ENCODE measurements at places on chromosomes 4 and X.
A peak's percentile ranks its signal among the peaks of the same experiment; 100 is the strongest.

DNA sequence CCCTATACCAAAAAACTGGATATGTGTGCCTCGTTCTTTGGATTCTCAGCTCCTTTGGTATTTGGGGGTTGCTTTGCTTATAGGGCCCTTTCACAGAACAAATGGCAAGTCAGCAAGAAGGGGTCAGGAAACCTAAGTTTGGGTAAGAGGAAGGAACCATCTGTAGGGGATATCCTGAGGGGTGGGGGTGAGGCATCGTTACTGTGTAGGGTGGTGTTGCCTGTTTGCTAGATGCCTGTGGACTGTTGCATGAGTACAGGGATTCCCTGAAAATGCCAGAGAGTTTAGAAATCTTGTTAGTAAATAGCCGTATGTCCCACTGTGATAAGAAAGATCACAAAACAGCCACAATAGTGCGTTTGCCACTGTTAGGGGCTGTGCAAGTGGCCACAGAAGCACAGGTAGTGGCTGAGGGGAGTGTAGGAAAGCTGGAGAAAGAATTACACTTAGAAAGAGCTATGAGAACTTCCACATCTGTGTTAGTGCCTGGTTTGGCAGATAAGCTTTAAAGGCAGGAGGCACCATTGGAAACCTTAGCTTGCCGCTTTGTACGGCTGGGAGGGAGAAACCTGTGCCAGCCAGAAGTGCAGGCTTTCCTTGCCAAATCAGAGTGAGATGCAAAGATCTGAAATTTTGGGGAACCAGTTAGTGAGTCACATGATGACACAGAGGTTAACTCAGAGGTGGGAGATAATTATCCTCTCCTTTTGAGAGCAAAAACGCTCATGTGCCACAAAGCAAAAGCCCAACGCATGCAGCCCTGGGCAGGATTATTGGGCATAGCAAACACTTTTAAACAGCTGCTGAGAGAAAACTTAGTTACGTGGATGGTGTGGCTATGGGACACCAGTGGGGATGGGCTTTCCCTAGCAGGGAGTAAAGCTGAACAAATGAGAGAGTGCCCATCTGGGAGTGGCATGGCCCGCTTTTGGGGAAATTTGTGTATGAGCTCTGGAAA, 343.7 kb downstream of the ARAP2 start:
- no peak for DNase-seq

- no peak for DNase-seq
Observed at GRCh38 chr4:1172971-1173757, 781 bp upstream of the SPON2 start.

GRCh38 chrX:30613721-30614120, 36.2 kb upstream of the TASL start:
- no peak for DNase-seq

GRCh38 chr4:57190601-57191481, 80.7 kb upstream of the IGFBP7 start:
- no peak for DNase-seq

GRCh38 chr4:1459722-1460511, 53.7 kb upstream of the NKX1-1 start:
- DNase-seq = no peak

DNA sequence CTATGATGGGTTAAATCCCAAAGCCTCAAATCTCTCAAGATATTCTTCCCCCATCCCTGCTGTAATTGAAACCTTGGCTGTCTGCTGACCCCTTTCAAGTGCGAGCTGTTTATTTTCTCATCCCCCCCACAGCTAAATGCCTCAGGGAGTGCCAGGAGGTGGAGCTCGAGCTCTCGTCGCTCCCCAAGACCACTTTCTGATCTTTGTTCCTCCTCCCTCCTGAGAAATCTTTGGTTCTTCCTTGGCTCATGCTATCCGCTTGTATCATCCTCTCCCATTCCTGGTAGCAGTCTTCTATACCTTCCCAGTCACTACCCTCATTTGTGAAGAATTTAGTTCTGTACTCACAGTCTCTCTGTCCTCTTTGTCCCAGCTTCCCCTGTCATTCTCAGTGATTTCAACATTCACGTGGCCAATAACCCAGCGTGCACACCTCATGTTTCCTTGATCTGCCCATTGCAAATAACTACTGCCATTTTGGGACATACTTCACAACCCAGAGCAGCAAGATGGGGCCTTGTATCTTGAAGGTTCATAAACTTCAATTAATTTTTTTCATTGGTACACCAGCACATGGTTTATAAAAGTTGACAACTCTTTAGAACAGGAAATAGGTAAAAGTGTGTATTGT, 9.2 kb upstream of the SLC25A43 start:
- DNase-seq = no peak

- no peak for DNase-seq
Observed at GRCh38 chrX:118682258-118683014, 45.0 kb upstream of the IL13RA1 start.

- no peak for DNase-seq
Observed at GRCh38 chr4:163077680-163078079, 89.0 kb downstream of the NAF1 start.

DNA sequence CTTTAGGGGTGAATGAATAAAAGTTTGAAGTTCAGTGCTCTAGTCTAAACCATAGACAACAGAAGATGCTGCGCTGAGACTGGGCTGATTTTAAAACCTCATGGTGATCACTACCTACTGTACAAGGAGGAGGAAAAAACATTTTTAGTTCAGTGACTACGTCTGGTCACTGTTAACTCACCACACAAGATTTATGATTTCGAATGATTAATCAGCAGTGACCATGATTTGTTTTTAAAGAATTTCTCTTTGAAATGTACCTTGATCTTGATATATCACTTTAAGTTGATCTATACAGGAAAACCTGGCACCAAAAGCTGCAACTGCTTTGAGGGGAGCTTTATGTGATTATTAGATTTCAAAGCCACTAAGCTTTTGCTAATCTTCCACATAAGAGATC, 286.3 kb downstream of the PDGFC start:
- DNase-seq = no peak

- no peak for DNase-seq
Observed at GRCh38 chr4:118850488-118851173, 14.7 kb upstream of the SEC24D start.

- DNase-seq = no peak
Observed at GRCh38 chr4:147312376-147313046, 168.4 kb upstream of the EDNRA start.

DNA sequence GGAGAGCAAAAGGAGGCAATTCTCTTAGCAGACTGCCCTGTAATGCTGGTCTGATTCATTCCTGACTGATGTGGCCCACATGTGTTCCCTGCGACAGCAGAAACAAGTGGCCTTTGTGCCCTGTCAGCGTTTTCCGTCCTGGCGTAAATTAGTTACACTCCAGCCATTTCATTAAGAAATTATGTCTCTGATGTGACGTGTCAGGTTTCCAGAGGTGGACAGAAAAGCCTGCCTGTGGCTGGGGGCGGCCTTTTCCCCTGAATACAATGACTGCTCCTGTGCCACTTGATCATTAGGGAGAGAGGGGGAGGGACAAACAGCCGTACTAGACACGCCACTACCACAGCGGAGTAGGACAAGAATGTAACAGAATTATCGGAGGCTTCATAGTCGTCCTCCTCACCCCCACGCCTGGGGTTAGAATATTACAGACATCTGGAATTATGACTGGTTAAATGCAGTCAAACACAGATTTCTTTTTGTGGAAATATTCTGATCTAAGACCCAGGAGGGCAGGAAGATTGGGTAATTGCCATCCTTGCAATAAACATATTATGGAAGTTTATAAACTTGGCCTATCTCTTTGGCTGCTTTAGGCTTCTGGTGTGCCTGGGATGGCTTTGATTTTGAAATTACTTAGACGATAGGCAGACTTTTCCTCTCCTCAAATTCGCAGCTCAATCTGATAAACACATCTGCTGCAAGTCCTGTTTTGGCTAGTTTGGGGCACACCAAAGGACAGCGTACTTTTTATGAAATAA, 146.2 kb upstream of the BCOR start:
- DNase-seq = no peak

DNA sequence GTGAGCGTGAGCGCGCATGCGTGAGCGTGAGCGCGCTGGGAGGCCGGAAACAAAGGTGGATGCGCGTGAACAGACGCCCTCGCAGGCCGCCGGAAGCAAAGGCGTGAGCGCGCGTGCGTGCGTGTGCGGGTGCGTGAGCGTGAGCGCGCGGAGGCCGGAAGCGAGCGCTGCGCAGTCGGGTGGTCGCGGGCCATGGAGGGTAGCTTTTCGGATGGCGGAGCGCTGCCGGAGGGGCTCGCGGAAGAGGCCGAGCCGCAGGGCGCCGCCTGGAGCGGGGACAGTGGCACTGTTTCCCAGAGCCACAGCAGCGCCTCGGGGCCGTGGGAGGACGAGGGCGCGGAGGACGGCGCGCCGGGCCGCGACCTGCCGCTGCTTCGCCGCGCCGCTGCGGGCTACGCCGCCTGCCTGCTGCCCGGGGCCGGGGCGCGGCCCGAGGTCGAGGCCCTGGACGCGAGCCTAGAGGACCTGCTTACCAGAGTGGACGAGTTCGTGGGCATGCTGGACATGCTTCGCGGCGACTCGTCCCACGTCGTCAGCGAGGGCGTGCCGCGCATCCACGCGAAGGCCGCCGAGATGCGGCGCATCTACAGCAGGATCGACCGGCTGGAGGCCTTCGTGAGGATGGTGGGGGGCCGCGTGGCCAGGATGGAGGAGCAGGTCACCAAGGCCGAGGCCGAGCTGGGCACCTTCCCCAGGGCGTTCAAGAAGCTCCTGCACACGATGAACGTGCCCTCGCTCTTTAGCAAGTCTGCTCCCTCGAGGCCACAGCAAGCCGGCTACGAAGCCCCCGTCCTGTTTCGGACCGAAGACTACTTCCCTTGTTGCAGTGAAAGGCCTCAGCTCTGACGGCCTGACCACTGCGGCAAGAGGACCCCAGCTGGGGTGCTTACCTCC, at the start of gene BLOC1S4:
BLOC1S4 (plus strand) TSS at position 157 of the 894 bp plus-strand sequence; CDS start at position 193, 36 bp downstream.
- DNase-seq = peak; percentile 80

DNA sequence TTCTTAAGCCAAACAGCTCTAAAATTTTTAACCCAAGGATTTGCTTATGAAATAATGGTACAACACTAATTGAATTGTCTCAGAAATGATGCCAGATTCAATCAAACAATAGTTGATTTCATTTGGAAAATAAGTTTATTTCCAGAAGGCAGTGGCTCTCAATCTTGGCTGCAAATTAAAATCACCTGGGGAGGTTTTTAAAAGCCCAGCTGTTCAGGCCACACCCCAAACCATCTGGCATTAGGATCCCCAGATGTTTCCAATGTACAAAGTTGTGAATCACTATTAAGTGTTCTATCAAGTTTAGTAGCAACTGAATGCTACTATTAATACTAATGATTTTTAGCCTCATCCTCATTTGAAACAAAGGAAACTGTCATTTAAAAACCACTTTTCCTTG, 22.2 kb downstream of the TMEM184C start:
- no peak for DNase-seq
